ENCODE measurements at places on chromosomes 13 and 19.

- H3K36me3 ChIP-seq, result no peaks in the 10 kb centered on the region
- H3K27ac ChIP-seq, result no peak overlapping the region
- no peak overlapping the region for H3K4me3 ChIP-seq
- H3K4me1 ChIP-seq, result no peaks in the 10 kb centered on the region
- DNase-seq, result no peak
- H3K27me3 ChIP-seq, result no peaks in the 10 kb centered on the region
Measured at GRCh38 chr13:34756136-34756535, 185.9 kb upstream of the NBEA start.

- no peak overlapping the region for H3K4me3 ChIP-seq
- no peaks in the 10 kb centered on the region for H3K27me3 ChIP-seq
- H3K36me3 ChIP-seq, result no peaks in the 10 kb centered on the region
- H3K4me1 ChIP-seq, result no peaks in the 10 kb centered on the region
- no peak for DNase-seq
Measured at GRCh38 chr13:34066344-34066743, 248.4 kb downstream of the RFC3 start.

DNA sequence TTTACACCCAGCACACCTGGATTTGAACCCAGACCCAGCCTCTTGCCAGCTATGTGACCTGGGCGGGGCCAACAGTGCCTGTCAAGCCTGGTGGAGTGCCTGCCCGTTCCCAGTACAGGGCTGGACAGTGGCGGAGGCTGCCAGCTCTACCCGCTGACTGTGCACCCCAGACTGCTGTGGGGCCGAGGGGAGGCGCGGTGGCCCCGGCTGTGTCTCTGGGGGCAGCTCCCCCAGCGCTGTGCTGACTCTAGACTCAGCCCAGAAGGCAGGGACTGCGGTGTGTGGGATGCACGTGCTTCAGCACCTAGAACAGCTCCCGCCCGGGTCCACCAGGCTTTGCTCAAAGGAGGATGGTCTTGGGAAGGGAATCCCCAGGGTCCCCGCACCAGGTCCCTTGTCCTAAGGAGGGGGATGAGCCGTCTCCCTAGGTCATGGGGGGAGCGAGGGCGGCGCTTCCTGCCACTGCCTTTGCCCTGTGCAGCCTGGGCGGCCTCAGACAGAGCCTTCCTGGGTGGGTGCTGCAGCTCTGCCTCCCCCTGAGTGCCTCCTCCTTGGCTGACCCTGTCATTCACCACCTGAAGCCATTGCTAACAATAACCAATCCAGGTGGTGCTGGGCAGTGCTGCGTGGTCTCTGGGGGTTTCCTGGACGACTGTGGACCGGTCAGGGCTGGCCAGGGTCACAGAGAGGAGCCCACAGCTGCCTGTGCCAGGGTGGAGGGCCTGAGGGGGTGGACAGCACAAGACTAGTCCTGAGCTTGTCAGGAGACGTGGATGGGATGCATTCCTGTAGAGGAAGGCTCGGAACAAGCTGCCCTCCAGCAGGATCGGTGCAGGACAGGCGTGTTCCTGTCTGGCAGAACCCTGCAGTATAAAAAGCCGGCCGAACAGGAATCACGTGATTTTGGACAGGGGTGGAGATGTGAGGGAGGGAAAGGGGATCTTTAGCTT, 18.6 kb downstream of the TMEM255B start:
- no peak overlapping the region for H3K27ac ChIP-seq
- H3K36me3 ChIP-seq, result no peaks in the 10 kb centered on the region
- no peaks in the 10 kb centered on the region for H3K4me1 ChIP-seq

DNA sequence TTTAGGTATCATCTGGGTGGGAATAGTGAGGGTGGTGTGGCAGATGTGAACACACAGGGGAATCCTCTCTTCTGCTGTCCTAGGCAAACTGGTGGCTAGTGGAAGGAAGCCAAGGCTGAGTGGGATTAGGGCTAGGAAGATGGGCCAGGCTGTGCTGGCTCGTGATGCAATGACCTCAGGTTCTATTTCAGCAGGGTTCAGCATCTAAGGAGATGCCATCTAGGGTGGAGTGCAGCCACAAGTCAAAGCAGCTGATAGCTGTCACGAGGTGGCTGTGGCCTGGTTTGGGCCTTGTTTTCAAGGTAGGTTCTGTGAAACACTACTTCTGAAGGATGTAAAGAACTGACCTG, 21.6 kb downstream of the ARL11 start:
- H3K27ac ChIP-seq, result no peak overlapping the region
- no peaks in the 10 kb centered on the region for H3K27me3 ChIP-seq
- no peaks in the 10 kb centered on the region for H3K36me3 ChIP-seq
- no peak for DNase-seq

DNA sequence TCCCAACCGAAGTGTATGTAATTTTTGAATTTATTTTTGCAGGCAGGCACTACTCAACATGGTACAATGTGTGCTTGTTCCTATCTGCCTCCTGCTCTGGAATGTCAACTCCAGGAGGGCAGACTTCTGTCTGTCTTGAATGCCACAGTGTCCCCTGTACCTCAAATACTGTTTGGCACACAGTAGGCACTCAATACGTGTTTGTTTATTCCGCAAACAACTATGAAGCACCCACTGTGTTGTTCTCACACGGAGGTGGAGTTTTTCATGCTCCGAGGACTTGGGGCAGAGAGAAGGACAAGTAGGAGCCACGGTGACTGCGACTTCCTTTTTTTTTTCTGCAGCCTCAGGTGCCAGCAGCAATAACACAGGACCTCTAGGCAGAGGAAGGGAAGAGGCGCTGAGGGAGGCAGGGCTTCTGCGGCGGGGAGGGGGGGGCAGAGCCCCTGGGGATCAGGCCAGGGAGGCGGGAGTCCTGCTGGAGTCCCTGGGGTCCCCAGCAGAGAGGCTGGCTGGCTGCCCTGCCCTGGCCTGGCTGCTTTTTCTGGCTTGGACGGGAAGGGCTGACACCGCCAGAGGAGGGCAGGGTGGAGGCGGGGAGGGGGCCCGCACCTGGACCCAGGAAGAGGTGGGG, 29.3 kb upstream of the TNFAIP8L1 start:
- no peaks in the 10 kb centered on the region for H3K27me3 ChIP-seq
- H3K4me1 ChIP-seq, result peaks cover 8% of the 10 kb centered on the region
- H3K27ac ChIP-seq, result no peak overlapping the region
- no peaks in the 10 kb centered on the region for H3K36me3 ChIP-seq

DNA sequence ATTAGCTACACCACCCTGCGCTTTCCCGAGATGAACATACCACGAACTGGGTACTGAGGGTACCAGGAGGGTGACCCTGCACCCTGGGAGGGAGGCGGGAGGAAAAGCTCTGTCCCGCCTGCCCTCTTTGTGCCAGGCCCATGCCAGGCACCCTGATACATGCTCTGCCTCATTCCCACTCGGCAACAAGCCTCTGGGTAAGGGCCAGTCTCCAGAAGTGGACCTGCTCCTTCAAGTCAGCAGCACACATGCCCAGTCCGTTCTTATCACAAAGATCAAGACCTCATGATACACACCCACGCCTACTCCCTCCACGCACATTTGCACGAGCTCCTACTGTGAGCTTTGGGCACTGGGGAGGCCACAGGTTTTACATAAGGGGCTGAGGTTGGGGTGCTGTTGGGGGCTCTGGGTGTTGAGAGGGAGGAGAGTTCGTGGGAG, 2.0 kb upstream of the FFAR1 start:
- no peaks in the 10 kb centered on the region for H3K27me3 ChIP-seq
- H3K4me3 ChIP-seq, result no peak overlapping the region
- no peak overlapping the region for H3K27ac ChIP-seq
- no peaks in the 10 kb centered on the region for H3K36me3 ChIP-seq

GRCh38 chr19:35033067-35034004, 3.1 kb downstream of the SCN1B start:
- H3K36me3 ChIP-seq, result no peaks in the 10 kb centered on the region
- DNase-seq, result no peak
- peaks cover 16% of the 10 kb centered on the region for H3K27me3 ChIP-seq
- peaks cover 21% of the 10 kb centered on the region for H3K4me1 ChIP-seq

DNA sequence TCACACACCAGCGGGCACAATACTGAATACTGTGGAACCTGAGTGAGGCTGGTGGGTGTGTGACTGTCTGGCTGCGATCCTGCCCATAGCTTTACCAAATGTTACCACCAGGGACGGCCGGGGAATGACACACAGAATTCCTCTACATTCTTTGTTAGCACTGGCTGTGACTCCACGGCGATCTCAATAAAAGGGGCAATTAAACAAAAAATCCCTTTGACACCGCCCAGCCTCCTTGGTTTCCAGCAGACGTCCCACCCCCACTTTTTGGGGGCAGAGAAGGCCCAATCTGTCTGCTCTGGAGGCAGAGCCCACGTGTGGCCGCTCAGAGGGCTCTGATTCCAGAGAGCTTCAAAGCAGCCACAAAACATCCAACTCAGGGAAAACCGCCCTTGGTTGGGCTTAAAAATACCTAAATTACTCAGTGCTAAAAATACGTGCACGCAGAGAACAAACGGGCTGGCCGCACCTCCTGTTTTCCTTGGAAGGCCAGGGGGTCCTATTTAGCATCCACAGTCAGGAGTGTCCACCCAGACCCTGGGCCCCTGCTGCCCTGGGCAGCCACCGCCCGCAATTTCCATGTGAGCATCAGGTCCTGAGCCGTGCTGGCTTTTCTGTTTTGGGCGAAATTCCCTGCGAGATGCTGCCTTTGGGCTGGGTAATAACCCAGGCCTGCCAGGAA, 47.8 kb downstream of the GADD45B start:
- H3K27ac ChIP-seq, result no peak overlapping the region
- no peaks in the 10 kb centered on the region for H3K4me1 ChIP-seq
- H3K27me3 ChIP-seq, result no peaks in the 10 kb centered on the region
- no peak for DNase-seq
- no peak overlapping the region for H3K4me3 ChIP-seq

GRCh38 chr13:100362781-100363180, 225.8 kb downstream of the GGACT start:
- H3K27me3 ChIP-seq, result no peaks in the 10 kb centered on the region
- no peaks in the 10 kb centered on the region for H3K4me1 ChIP-seq
- H3K4me3 ChIP-seq, result no peak overlapping the region

- no peak within 1 kb of the TSS for H3K4me3 ChIP-seq
- H3K27me3 ChIP-seq, result peaks cover 25% of the 10 kb centered on the region
- no peak within 1 kb of the TSS for H3K27ac ChIP-seq
- no peaks in the 10 kb centered on the region for H3K36me3 ChIP-seq
Measured at GRCh38 chr13:95552539-95553441, at the start of gene CLDN10. Gene CLDN10 (plus strand): TSS chr13:95552720. CDS start chr13:95552754, 34 bp downstream.

DNA sequence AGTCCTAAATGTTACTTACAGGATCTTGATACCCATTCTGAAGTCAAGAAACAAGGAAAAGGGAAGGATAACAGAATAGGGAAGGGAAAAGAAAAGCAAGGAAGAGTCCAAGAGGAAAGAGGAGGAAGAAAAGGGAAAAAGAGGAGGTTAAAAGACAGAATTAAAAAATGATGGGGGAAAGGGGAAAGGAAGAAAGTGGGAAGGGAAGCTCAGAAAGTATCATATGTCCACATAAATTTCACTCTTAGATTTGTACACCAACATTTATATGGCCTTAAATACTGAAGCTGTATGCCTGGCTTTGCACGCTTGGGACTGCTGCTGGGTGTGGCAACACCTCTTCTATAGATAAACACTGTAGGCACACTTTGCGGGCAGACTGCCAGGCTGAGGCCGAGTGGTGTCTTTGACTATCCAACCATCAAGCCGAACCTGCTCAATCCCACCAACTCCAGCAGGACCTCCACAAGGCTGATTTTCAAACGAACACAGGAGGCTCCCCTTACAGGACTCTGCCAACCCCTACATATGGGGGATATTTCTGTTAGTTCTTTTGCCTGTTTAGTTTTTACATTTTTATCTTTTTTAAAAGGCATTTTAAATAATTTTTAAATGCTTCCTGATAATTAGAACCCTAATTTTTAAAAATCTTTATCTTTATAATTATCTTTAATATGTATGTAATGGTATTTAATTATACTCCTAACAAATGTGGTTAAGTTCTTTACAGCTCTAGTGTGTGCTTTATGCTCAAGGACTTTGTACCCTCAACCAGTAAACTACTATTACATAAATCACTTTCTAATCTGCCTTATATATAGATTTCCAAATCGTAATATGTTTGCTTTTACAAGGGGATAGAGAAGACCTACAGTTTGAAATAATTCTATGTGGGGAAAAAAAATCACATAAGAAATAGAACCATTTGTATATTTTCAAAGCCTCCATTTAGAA, 154.2 kb downstream of the DIAPH3 start:
- no peaks in the 10 kb centered on the region for H3K36me3 ChIP-seq
- H3K27me3 ChIP-seq, result no peaks in the 10 kb centered on the region
- no peak overlapping the region for H3K4me3 ChIP-seq
- H3K27ac ChIP-seq, result no peak overlapping the region

GRCh38 chr19:34461375-34462100, 20.0 kb upstream of the WTIP start:
- H3K4me3 ChIP-seq, result no peak overlapping the region
- DNase-seq, result no peak
- no peaks in the 10 kb centered on the region for H3K4me1 ChIP-seq
- no peak overlapping the region for H3K27ac ChIP-seq

GRCh38 chr13:94412870-94413597, 66.4 kb downstream of the DCT start:
- no peak for DNase-seq
- H3K4me3 ChIP-seq, result no peak overlapping the region
- no peaks in the 10 kb centered on the region for H3K4me1 ChIP-seq
- H3K27me3 ChIP-seq, result peaks cover 5% of the 10 kb centered on the region
- no peak overlapping the region for H3K27ac ChIP-seq

GRCh38 chr13:86655561-86655960, 856.3 kb upstream of the SLITRK6 start:
- no peaks in the 10 kb centered on the region for H3K4me1 ChIP-seq
- H3K27ac ChIP-seq, result no peak overlapping the region
- H3K27me3 ChIP-seq, result no peaks in the 10 kb centered on the region
- H3K4me3 ChIP-seq, result no peak overlapping the region
- no peaks in the 10 kb centered on the region for H3K36me3 ChIP-seq

- no peak for DNase-seq
- no peaks in the 10 kb centered on the region for H3K27me3 ChIP-seq
- H3K27ac ChIP-seq, result no peak overlapping the region
Measured at GRCh38 chr13:29292045-29292444, 303.4 kb downstream of the SLC7A1 start.

DNA sequence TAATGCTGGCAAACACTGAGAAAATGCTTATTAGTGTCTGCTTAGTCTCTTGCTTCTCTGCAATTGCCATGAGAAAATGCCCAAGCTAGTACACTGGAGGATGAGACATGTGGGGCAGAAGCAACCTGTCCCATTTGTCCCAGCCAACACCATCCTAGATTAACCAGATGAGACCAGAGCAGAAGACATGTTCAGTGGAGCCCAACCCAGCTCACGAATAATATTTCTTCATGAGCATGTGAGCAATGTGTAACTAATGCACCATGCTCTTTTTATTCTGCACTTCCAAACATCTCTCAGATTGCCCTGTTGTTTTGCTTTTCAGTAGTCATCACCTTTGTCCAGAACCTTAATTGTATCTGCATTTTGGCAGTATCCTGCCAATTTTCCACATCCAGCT, 21.4 kb downstream of the KL start:
- no peak overlapping the region for H3K27ac ChIP-seq
- DNase-seq, result no peak
- no peaks in the 10 kb centered on the region for H3K36me3 ChIP-seq

- H3K27ac ChIP-seq, result no peak overlapping the region
- peaks cover 41% of the 10 kb centered on the region for H3K36me3 ChIP-seq
- H3K4me3 ChIP-seq, result no peak overlapping the region
- DNase-seq, result no peak
Measured at GRCh38 chr19:16191216-16191908, 6.2 kb downstream of the FAM32A start.

GRCh38 chr13:39102981-39103490, 64.8 kb downstream of the NHLRC3 start:
- no peak for DNase-seq
- H3K4me1 ChIP-seq, result no peaks in the 10 kb centered on the region
- H3K27ac ChIP-seq, result no peak overlapping the region
- no peak overlapping the region for H3K4me3 ChIP-seq

GRCh38 chr19:43444531-43445287, 20.7 kb downstream of the LYPD3 start:
- no peak overlapping the region for H3K27ac ChIP-seq
- no peaks in the 10 kb centered on the region for H3K27me3 ChIP-seq
- peaks cover 5% of the 10 kb centered on the region for H3K4me1 ChIP-seq
- H3K36me3 ChIP-seq, result no peaks in the 10 kb centered on the region
